ENCODE measurements at places on chromosomes 12 and 14.
A peak's percentile ranks its signal among the peaks of the same experiment; 100 is the strongest.

GRCh38 chr14:73489481-73490175 is 1.1 kb upstream of the RIOX1 start:
- DNase-seq: no peak

DNA sequence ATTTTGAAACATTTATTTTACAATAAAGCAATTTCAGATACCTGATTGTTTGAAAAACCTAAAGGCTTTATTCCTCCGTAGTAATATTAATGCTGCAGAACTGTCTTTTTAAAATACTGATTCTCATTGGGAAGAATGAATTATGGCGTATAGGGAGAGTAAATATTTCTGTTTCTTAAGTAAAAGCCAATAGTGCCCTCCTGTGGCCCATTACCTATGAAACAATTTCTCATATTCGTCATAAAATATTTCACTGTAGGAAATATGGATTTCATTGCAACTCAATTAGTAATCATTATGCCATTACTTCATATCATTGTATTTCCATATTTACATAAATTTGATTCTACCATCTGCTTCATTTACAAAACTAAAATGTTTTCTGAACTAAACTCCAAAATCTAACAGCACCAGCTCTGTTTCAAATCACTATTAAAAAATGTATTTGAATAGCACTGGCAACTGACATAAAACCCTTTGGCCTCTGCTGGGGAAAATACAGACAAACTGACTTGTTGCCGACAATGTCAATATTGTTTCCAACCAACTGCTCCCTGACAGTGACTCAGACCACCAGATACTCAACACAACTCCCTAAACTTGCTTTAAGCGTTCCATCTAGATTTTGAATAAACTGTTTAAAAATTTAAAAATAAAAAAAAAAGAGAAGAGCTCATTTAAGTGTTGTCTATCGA is 290.3 kb downstream of the NAV3 start:
- DNase-seq: no peak

- DNase-seq: no peak
Observed at GRCh38 chr14:101400830-101401229, 160.5 kb upstream of the DIO3 start.

- DNase-seq: no peak
Observed at GRCh38 chr14:59186306-59186705, 2.2 kb upstream of the DAAM1 start.

DNA sequence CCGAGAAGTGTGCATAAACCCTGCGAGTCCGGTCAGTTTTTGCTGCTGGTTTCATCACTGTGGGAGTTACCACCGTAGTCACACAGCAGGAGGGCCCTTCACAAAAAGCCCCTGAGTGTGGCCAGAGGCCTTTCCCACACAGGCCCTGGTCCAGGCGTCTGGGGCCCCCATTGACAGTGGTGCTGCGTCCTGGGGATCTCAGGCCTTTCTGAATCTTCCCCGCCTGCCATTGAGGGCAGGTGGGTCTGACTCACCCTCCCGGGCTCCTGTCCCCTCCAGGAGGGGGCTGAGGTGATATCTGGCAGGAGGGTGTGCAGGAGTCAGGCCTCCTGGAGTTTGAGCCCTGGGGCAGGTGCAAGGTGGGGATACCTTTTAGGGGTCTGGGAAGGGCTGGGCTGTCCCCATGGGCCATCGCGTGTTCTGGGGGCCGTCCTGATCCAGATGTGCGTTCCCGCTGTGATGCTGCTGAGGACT is 358.5 kb downstream of the TMEM121 start:
- no peak for DNase-seq

- no peak for DNase-seq
Observed at GRCh38 chr14:81829447-81829846, 295.8 kb upstream of the SEL1L start.

DNA sequence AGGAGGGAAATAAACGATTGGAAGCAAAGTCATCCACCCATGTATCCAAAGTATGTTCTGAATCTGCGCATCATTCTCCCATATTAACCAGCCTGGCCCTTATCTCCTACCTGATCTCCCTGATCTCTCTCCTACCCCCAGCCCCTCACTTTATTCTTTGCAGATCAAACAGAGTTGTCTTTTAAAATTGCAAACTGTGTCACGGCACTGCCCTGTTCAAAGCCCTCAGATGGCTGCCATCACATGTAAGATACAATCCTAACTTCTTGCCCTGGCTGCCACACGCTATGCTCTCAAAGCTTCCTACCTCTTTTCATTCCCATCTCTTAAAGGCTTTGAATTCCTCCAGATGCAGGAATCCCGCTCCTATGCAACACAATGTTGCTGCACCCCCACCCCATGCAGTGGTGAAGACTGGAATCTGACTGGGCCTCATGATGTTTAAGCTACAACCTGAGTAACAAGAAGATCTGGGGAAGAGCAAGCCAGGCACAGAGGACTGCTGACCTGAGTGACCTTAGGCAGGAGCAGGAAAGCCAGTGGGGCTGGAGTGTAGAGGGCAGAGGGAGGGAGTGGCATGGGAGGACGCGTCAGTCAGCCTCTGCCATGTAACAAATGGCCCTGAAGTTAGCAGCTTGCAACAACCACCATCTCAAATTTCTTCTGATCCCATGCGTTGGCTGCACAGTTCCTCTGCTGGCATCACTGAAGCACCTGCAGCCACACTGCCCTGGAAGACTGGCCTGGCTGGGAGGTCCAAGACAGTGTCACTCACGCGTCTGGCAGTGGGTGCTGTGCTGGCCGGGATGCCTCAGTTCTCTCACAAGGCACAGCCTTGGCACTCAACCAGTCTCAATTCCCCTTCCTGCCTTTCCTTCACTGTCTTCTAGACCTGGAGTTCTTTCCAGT is 382.8 kb downstream of the BCL11B start:
- no peak for DNase-seq

DNA sequence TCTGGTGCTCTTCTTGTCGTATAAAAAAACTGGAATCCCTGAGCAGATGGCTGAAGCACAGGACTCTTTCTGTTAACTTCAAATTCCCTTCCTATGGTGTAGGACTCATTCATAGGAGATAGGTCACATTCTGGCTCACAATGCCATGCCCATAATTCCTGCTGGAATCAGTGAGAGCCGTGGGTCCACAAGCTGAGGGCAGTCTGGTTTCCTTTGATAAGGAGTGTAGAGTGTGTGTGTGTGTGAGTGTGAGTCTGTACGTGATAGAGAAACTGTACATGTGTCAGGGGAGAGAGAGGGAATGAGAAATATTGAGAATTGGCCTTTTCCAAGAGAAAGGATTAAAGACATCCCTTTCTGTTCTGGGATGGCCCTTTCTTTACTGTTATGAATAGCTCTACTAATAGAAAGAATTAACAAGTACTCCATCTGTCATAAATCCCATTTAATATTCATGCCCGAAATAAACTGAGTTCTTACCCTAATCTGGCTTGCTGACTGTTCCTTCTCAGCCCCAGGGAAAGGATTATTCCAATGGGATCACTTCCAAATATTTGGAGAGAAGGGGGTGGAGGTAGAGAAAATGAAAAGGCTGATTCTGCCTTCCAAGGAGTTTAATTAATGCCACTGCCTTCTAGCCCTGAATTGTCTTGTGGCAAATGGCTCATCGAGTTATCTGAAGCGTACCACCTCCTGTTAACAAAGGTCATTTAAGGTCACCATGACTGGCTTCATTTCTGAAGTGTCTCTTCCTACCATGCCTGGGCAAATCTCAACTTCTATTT is 79.0 kb downstream of the TMX1 start:
- DNase-seq: no peak

- DNase-seq: no peak
Observed at GRCh38 chr14:91297081-91297711, 52.7 kb upstream of the GPR68 start.

DNA sequence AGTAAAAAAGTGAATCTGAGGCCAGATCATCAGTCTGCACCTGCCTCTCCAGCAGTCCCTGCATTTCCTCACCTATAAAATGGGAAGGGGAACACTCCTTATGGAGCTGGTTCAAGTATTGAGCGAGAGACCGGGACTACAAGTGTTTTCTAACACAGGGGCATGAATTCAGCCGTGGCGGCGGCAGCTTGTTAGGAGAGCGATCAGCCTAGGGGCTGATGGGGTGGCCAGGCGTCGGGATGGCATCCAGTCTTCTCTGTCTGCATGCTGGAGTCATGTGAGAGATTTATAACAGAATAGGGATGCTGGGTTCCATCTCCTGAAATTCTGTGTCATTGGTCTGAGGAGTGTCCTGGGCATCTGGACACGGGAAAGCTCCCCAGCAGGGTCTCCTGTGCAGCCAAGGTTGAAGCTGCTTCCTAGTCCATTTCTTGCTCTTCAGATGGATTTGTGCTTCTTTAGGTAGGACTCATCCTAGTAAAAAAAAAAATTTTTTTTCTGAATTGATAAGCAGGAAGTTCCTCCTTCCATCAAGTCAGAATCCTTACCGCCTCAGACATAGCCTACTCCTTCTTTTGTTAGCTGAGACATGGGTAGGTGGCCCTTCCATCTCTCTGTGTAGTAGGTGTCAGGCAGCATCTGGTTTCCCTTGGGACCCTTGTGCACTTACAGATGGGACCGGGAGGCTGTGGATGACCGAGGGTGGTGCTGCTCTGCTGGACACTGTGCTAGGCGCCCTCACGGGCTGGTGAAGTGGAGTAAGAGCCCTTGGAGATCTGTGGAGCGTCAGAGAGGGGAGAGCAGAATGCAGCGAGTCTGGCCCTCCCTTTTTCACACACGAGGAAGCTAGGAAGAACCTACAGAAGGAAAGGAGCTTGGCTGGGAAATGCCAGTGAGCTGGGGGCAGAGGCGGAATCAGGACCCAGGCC is 146.7 kb downstream of the TSPAN9 start:
- DNase-seq: no peak

DNA sequence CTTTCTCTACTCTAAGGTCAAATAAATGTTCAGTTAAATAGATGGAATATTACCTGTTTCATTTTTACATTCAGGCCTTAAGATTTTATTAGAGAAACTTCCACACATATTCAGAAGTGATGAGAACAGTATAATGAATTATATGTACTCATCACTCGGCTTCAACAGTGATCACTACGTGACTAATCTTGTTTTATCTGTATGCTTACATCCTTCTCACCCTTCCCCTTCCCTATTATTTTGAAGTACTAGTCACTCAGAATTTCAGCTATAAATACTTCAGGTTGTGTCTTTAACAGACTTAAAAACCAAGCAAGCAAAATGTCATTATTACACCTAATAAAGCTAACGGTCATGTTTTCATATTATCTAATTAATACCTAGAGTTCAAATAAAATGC is 34.9 kb downstream of the ETV6 start:
- DNase-seq: no peak

GRCh38 chr12:39586816-39587215 is 32.8 kb downstream of the ABCD2 start:
- no peak for DNase-seq

GRCh38 chr12:118436002-118436730 is 59.8 kb downstream of the SUDS3 start:
- DNase-seq: no peak

DNA sequence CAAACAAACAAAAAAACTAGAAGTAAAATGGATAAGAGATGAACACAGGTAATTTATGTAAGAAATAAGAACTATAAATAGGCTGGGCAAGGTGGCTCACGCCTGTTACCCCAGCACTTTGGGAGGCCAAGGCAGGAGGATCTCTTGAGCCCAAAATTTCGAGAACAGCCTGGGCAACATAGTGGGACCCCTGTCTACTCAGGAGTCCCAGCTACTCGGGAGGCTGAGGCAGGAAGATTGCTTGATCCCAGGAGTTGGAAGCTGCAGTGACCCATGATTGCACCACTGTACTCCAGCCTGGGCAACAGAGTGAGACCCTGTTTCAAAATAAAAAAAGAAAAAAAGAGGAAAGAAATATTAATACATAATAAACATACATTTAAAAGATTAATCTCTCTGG is 22.7 kb upstream of the ABCD4 start:
- no peak for DNase-seq

GRCh38 chr14:34671716-34672115 is 41.8 kb upstream of the SNX6 start:
- DNase-seq: no peak

DNA sequence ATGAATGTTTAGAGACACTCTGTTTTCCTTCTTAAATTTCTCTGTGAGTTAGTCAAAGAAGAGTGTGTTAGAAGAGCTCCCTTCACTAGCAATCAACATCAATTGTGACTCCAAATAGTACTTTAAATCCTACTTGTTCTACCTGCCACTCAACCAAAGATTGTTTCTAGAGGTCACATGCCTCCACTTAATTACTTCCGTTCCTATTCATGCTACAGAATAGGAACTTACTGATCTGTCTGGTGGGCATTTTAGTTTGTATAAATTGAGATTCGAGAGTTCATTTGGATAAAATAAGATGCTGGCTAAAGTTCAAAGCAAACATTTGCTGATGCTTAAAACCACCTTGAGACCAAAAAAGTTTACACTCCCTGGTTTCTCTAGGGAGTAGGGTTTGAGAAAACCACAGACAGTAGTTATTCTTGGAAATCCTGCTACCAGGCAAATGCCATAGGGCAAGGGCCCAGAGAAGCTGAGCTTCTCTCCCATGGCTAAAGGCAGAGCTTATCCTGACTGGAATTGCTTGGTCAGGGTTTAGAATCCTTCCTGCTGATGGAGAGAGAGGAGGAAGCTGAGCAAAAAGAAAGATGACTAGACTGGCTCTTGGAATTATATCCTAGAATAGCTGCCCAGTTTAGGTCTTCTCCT is 389.6 kb upstream of the ATP2B1 start:
- DNase-seq: no peak

DNA sequence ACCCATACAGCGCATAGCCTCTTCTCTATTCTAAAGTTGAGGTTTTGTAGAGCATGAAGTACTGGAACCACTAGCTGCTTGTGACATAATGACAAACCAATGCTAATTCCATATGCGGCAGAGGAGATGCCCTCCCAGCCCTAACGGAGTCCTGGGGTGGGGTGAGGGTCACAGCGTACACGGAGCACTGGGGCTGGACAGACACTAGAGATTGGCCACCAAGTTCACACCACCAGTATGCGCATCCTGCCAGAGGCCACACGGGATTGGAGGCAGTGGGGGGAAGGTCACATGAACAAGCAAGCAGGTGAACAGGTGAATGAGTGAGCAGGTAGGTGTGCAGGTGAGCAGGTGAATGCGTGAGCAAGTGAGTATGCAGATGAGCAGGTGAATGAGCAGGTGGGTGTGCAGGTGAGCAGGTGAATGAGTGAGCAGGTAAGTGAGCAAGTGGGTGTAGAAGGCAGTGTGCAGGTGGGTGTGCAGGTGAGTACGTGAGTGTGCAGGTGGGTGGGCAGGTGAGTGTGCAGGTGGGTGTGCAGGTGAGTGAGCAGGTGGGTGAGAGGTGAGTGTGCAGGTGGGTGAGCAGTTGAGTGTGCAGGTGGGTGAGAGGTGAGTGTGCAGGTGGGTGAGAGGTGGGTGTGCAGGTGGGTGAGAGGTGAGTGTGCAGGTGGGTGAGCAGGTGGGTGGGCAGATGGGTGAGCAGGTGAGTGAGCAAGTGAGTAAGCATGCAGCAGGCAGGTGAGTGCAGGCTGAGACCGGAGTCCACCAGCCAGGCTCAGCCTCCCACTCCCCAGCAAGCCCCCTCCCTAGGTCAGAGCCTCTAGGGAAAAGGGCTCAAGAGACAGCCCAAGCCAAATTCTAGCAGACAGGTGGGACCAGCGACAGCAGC is 52.7 kb downstream of the CCDC85C start:
- no peak for DNase-seq

GRCh38 chr12:54549774-54550451 is 512 bp downstream of the PDE1B start:
- DNase-seq: peak; percentile 36
